ENCODE measurements at places on chromosomes 12 and 14.

DNA sequence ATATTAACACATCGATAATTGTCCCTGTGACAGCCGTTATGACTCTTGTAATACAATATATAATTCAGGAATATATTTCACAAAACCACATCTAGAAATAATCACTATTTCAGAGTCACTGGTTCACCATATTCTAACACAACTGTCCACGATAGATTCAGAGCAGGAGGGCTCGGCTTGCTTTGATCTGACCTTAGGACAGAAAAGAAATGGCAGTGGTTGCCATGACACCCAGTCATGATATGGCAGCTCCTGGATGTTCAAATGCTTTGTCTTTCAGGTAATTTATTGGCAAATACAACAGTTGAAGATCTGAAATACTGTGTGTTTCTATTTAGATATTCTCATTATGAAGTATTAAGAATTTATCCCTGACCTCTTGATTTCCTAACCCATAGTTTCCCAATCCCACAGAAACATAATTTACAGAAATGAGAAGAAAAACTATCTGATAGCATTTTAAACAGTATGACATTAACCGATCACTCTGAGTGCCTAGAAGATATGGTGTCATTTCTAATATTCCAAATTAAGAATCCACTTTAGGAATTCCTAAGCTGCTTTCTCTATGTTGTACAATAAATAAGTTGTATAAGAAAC is 116.4 kb downstream of the EPS8 start:
- DNase-seq: no peak

GRCh38 chr14:104387022-104388010 is 192.2 kb upstream of the C14orf180 start:
- DNase-seq: no peak

DNA sequence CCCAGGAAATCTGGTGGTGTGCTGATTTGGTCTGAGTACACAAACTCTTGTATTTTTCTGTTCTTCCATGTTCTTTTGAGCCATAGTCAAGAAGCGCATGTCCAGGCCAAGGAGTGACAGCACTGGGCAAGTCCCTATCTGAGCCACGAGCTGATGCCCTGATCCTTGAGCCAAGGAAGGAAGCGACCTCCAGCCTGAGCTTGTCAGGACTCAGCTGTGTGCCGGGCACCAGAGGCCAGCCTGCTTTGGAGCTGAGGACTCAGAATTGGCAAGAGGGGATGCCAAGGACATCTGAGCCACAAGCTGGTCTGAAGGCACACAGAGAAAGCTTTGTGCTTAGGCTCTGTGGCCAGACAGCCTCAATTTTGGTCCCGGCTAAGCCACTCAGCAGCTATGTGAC is 52.6 kb downstream of the GALNT16 start:
- no peak for DNase-seq

DNA sequence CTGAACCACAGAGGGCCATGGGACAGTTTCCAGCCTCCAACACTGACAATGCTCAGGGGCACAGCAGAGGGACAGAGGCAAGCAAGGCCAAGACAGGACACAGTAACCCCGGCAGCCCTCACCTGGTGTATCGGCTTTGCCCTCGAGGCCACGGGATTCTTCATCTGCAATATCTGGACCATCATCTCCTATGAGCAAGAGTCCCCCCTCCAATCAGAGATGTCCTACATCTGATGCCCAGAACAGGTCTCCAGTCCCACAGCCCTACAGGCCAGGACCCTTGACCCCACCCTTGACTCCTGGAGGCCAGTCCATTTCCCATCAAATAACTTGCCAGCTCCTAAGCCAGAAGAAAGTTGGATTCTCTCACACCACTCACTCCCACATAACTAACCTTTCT is 17.4 kb downstream of the KMT2D start:
- DNase-seq: no peak

DNA sequence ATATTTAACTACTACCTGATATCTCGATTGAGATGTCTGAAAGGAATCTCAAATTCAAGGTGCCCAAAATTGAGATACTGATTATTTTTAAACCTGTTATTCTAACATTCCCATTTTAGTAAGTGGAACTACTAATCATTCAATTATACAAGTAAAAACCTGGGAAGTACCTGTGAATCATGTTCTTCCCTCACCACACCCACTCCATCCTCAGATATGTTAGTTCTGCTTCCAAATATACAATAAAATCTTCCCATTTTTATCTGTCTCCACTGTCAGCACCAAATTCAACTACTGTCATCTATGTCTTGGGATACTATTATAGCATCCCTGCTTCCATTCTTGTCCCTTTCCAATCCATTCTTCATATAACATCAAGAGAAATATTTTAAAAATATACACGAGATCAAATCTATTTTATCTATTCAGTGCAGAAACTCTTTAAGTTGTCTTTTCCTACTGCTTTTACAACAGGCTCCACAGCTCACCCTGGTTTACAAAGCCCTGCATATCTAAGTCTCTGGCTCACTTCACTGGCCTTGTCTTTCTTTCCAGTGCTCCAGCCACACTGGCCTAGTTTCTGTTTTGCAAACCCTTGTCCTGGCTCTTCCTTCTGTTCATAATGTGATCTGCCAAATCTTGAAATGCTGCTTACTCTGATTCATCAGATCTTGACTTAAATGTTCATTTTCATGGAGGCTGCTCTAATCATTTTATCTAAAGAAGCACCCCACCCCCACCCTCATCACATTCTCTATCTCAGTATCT is 122.3 kb downstream of the PTPRR start:
- no peak for DNase-seq

DNA sequence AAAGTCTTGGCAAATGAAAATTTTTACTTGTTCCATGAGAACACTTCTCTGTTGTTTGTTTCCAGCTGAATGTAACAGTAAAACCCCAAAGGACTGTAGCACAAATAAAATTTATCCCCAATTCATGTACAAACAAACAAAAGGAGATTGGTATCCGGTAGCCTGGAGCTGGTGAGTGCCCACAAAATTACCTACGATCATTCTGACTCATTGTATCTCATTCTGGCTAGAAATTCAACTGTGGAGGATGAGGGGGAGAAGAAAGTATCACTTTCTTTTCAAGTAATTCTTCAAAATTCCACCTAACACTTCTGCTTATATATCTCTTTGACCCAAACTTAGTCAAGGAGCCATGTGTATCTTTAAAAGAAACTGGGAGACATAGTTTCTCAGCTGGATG is 268.5 kb downstream of the ALG10B start:
- no peak for DNase-seq

DNA sequence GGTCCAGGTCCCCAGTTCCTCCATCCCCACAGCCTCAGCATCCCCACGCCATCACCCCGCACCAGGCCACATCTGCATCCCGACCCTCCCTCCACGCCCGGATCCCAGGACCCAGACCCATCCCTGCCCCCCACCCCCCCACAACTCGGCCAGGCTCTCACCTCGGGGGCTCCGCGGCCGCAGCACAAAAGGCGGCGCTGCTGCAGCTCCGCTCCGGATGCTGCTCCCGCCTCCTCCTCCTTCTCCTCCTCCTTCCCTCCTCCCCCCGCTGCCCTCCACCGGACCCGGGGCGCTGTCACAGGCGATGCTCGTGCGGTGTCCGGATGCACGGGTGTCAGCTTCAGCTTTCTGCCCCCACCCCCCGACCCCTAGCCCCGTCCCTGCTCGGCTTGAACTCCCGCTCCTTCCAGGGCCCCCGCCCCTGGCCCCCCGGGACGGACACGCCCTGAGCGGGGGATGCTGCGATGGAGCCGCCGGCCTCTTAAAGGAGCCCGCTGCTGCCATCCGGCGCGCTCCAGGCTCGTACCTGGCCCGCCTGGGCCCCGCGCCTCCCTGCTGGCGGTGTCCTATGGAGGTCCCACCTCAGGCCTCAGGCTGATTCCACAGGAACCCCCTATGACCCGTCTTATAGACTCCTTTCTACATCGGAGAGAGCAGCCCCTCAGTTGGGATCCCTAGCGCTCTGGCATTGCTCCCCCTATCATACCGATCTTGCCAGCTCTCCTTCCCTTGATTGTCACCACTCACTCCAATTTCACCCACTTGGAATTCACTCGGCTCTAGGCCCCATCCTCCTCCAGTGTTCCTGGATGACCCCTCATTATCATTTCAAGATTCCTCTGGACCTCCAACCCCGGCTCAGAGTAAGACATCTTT is at the start of gene MAP3K12:
Gene MAP3K12 (minus strand): TSS at position 193 of the 876 bp plus-strand sequence. CDS start 12,067 bp downstream, outside the sequence.
- peak; percentile 68 for DNase-seq

GRCh38 chr12:29103539-29103974 is 45.5 kb upstream of the FAR2 start:
- peak; percentile 73 for DNase-seq

DNA sequence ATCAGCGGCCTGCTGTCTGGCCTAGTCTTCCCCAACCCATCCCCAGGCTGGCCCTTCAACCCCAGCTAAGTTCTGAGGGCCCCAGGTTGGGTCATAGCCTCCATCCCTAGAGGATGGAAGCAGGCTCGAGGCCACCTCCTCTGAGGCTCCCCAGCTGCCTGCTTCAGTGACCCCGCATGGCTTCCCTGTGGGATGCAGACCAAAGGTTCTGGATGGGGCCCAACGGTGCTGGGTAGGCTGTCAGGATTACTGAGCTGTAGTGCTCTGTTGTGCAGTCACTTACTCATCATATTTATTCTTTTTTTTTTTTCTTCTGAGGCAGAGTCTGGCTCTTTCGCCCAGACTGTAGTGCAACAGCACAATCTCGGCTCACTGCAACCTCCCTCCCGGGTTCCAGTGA is 92.0 kb downstream of the IRF2BPL start:
- DNase-seq: no peak

DNA sequence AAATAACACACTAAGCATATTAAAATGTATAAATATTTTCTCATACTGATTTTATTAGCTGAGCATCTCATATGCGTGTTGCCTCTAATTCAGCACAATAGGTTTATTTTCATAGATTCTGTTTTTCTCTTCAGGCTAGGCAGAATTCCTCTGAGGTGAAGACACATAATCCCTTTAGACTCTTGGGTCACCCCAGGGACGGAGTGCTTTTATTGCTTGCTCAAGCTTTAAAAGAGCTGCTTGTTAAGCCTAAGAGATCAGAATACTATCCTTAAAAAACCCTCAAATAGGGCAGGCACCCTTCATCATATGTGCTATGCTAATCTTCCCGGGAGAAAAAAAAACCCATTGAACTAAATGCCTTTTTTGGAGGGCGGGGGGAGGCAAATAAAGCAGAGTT is 390.1 kb downstream of the KCNH5 start:
- no peak for DNase-seq

DNA sequence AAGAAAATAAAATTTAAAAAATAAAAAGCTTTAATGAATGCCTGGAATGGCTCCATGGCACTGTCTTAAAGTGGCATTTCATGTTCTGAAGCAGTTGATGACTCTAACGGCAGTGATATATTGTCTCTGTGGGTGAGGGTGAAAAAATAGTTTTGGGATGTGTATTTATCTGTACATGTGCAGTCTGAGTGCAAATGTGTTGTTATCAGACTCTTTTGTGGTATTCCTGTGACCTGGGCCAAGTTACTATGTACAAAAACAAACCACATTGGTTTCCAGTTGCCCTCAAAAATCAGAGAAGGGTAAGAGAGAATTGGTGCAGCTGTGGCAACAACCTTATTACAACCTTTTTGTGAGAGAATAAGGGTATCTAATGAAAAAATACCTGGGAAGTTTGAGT is 81.7 kb upstream of the CCDC91 start:
- DNase-seq: no peak

- no peak for DNase-seq
These were observed 36.5 kb downstream of the WIF1 start for GRCh38 chr12:65084579-65084978.

GRCh38 chr14:37443461-37443860 is 151.6 kb downstream of the FOXA1 start:
- DNase-seq: no peak

GRCh38 chr14:20550926-20551325 is 9.9 kb downstream of the RNASE9 start:
- DNase-seq: no peak

GRCh38 chr12:80154261-80154660 is 54.9 kb downstream of the OTOGL start:
- no peak for DNase-seq

GRCh38 chr12:12506496-12506890 is 56.2 kb downstream of the DUSP16 start:
- DNase-seq: no peak

GRCh38 chr12:106188256-106188655 is 49.5 kb upstream of the NUAK1 start:
- DNase-seq: no peak

DNA sequence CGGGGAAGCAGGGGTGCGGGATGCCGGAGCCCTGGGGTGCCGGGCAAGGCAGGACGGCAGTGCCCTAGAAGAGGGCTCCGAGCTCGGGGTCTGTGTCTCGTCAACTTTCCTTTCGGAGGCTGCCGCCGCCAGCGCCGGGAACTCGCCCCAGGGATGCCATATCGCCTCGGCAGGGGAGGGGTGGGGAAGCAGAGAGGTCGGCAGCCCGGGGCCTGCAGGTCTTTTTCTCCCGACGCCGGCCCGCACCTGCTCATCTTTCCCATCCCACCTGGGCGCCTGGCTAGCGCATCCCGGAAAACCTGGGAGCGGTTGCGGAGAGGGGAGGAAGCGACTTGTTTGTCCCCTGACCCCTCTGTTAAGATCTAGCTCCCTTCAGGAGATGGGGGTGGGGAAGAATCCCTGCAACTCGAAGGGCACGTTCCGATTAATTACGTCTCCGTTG is 547 bp downstream of the CNTN1 start:
- no peak for DNase-seq

DNA sequence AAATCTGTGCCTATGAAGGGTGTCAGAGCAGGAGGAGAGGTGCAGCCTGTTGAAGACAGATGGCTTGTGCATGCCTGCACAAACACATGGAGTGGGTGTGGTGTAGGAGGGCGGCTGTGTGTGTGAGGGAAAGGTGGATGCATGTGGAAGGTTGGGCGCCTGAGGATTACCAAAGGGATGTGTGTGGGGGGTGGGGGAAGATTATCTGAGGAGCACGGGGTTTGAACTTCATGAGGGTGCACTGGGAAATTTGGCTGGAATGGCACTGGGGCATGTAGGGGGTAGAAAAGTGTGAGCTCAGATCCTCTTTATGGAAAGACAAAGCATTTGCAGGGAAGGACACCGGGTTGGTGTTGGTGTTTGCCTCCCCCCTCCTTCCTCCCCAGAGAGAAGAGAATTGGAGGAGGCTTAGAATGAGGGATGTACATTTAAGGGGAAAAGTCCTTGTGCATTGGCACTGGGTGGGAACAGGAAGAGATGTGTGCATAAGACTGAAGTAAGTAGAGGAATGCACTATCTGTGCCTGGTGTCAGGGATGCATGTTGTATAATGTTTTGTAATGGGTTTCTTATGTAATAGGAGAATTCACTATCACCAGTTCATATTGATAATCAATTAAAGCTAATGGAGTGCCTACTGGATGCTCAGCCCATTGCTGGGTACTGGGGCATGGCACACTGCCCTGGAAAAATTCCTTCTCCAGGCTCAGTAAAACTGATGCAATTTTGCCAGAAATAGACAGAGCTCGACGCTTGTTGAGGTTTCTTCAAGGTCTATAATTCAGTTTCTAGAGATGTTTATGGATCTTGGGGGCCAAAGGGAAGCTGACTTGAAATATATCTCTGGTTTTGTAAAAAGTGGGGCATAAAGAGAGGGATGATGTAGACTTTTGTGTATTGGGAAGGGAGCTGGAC is 3.0 kb downstream of the NTF3 start:
- no peak for DNase-seq
